ENCODE measurements at places on chromosomes 7 and 10.

- no peak for DNase-seq
Observed at GRCh38 chr10:113983552-113983951, 60.1 kb upstream of the ADRB1 start.

DNA sequence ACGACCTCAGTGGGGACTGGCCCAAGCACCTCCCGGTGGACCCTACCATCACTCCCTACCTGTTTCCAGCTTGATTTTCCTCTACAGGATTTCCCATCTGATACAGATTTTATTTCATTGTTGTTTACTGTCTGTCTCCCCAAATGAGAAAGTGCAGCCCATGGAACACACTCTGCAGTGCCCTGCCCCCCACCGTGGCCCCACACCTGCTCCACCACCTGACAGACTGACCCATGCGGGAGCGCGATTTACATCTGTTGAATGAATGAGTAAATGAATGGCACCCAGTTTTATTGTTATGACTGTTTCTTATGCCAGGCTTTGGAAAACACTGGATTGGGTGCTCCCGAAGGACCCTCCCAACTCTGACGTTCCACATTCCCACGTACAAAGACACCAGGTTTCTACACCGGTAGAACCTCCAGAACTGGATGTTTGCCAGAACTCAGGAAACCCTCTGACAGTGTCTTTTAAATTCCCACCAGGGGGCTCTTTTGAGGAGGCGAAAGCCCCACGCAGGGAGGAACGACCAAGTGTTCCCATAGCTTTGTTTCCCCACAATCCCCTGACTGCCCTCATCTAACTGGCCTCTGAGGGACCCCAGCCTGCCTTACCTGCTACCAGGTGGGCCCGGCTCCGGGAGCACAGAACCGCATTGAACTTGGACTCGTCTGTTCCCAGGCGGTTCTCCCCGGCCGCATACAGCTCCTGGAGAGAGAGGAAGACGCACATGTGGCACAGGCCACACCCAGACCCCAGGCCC lies 29.0 kb downstream of the PLAC9 start:
- DNase-seq, result no peak

DNA sequence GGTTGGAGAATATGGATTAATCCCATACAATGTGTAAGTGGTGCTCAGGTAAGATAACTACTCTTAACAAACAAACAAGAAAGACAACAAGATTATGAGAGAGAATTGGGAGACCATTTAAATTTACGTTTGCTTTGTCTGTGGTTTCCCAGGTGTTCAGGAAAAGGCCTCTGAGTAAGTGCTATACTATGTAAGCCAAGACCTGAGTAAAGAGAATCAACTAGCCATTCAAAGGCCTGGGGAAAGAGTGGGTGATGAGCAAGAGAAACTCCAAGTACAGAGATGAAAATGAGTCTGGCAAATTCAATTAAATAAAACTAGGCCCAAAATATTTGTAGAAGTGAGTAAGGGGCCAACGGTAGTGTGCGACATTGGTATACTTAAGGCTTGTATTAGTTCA lies 9.9 kb downstream of the CSTF2T start:
- DNase-seq, result no peak

GRCh38 chr7:26409661-26410547 lies 118.2 kb downstream of the SNX10 start:
- DNase-seq, result no peak

DNA sequence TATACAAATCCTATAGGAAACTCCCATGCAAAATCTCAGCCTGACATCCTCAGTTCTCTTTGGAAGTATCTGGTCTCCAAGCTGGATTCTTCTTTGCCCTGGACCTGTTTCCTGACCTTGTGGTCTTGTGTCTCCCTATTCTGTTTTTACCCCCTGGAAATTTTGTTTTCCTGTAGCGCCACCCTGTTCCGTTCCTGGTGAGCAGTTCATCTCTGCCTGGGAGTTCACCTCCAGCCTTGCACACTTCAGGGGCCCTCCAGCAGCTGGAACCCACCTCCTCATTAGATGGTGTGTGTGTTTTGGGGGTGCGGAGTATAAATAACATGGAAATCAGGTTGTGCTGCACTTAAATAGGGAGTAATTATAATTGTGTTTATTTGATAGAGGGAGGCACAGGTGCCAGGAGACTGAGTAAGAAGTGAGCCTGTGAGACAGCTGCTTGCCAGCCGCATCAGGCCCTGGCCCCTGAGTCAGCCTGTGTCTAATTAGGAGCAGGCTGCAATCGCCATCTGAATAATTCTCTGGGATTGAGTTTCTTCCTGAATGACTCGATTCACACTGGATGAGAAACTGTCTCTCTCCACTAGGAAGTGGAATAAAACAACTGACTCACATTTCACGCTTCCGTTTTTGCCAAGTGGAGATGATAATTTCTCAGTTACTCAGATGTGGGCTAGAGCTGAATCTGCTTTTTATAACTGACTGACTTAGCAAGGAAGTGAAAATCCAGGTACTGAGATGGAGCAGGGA lies 69.4 kb upstream of the HECTD2 start:
- no peak for DNase-seq

- no peak for DNase-seq
Observed at GRCh38 chr10:24731942-24732341, 8.3 kb upstream of the ARHGAP21 start.

DNA sequence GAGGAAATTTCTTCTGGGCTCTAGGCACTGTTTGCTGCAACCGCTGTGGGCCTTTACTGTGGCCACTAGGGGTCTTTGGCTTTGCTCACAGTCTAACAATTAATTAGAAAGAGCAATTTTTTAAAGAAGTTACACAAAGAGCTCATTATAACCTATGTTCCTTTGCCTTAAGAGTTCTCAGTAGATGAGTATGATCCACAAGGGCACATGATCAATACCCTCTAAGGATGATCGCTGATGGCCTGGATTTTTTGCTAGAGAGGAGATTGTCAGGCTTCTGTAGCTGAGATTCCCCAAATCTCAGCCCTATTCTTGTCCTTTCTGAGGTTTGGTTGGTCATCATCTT lies 80.8 kb upstream of the RHOBTB1 start:
- DNase-seq, result no peak

GRCh38 chr7:151825721-151826120 lies 51.2 kb downstream of the PRKAG2 start:
- no peak for DNase-seq

DNA sequence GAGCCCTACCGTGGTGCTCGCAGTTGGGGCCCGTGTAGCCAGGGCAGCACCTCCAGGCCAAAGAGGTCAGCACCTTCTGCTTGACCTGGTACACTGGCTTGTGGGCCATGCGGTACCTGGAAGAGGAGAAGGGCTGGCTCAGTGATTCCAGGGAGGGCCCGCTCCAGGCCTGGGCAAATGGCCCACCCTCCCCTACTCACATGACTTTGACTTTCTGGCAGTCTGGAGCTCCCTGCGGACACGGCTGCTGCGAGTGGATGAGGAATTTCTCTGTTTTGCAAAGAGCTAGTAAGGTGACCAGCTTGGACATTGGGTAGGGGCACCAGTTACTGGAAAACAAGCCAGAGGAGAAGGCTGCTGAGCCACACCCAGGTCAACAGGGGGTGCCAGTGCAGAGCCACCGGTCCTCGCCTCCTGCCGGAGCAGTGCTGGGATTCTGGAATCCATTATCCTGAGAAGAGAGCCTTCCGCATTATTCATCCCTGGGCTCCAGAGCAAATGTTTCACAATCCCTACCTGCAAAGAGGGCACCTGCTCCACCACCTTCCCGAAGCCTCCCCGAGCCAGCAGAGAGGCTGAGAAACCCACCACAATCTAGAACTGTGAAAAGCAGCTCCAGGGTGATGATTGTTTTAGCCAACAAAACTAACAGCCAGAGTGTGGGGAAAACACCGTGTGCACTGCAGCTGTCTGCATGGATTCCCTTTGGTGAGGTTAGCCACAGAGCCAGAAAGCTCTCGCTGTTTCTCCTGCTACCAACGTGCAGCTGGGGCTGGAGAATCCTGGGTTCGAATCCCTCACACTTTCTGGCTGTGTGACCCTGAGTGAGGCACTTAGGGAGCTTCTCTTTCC lies 11.8 kb downstream of the MMRN2 start:
- no peak for DNase-seq

DNA sequence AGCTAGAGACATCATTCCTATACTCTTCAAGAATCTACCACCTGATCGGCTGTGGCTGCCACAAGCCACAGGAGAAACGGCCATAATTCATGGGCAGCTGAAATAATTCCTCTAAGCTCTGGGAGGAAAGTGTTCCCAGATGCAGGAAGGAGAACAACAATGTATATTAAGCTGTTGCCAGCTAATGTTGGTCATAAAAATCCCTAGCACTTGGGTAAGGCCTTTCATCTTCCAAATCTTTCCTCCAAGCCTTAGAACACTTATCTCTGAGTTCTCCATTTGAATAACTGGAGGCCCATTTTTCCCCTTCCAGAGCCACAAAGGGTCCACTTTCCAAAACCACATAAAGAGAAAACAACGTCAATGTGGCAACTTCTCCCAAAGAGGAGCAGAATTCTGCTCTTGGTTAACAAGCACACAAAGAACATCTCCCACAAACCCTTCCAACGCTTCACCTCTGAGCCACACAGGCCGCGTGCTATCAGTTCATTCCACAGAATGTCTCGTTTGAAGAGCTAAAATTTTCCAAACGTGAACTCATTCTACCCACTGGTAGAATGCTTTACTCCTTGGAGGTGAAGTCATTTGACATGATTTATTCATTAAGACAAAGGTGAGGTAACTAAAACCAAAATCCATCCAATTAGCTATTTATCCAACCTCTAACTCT lies 11.2 kb downstream of the KCNMA1 start:
- DNase-seq, result no peak

DNA sequence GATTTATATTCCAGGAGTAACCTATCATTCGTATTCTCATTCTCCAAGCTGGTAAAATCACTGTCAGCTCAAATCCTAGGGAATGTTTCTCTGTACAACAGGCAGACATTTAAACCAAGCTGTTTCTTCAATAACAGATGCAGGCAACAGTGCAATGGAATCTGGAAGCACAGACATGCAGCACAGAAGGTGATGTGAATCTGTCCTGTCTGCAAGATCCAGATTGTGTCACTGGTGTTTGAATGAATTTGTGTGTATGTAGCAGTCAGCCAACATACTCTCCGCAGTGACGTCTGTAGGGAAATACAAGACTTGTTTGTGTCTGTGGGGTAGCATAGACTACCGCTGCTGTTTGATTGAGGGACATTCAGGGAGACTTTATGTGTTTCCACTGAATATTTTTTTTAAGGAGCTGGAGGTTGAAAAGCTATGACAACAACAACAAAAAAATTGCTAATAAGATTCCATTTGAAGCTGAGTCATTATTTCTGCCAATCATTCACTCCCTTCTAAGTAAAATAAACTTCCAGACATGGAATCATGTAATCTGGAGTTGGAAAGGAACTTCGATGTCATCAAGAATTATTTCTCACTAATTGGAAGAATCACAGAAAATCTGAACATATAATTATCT lies 122.9 kb upstream of the MYO3A start:
- no peak for DNase-seq

DNA sequence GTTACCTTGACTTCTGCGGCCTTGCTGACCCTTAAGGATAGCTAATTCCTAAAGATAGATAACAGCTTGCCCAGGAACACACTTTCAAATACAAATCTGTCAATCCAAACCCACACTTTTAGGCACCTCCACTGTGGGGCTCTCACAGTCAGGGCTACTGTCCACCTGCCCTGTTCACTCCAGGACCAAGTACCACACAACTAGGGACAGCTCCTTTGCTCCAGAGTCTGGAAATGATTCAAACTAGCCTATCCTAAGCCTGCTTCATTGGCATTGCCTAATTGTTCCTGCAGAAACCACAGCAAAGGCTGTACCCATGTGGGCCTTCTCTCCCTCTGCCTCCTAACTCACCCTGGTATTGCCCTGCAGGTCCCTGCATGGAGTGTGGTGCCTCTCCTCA lies 538.9 kb upstream of the IGFBP3 start:
- DNase-seq, result no peak

DNA sequence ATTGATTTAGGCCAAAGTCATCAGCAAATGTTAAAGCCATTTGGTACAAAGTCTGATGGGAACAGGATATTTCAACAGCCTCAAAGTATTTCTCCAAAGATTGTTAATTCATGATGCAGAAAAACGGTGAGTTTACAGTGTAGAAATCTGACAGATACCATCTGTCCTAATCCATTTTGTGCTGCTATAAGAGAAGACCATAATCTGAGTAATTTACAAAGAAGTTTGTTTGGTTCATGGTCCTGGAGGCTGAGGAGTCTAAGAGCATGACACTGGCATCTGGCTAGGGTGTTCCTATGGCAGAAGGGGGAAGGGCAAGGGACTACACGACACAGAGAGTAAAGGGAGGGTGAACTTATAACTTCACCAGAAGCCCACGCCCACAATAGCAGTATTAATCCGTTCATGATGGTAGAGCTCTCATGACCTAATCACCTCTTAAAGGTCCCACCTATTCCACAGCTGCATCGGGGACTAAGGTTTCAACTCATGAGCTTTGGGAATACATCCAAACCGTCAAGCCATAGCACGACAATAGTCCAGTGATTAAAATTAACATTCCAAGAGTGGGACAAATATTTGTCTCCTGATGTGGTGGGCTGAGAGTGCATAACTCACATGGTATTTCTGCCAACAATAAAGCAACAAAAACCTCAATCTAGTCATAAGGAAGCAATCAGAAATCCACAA lies 298.6 kb upstream of the AKR1E2 start:
- no peak for DNase-seq

- no peak for DNase-seq
Observed at GRCh38 chr10:75042292-75042974, 69.0 kb upstream of the SAMD8 start.

DNA sequence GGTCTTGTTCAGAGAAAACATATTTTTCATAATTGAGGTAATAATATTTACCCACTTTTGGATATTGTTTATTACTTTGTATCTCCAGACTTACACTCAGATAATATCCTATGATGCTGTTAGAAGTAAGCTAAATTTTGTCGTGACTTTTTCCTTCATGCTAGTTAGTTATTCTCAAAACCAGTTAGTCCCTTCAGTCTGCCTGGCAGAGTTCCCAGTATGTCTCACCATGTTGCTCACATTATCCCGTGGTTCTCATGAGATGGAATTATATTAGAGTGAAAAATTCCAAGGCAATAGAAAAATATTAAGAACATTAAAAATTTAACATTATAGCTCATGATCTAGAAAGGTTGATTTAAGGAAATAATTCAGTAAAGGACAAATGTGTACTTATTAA lies 81.5 kb upstream of the SMIM30 start:
- no peak for DNase-seq

DNA sequence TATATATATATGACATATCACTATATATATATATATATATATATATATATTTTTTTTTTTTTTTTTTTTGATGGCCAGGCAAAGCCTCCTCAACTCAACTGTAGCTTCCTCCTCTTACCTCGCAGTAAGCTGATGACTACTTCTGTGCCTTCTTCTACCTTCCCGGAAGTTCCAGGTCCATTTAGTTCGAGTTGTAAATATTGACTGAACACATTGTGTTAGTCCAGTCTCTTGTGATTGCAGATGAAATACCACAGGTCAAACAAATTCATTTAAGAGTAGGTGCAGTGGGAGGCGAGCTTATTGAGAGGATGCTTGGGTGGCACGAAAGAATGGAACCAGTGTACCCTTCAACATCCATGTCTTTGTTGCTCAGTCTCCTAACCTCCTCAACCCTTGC lies 144.6 kb downstream of the ST7 start:
- DNase-seq, result no peak
